Activated naive CD8-positive, alpha-beta T cell treated with anti-CD3 and anti-CD28 coated beads, Interleukin-2, amount 50 U/mL, for 24 hours (primary cell): ENCODE measurements at places on chromosomes 2 and 18.

DNA sequence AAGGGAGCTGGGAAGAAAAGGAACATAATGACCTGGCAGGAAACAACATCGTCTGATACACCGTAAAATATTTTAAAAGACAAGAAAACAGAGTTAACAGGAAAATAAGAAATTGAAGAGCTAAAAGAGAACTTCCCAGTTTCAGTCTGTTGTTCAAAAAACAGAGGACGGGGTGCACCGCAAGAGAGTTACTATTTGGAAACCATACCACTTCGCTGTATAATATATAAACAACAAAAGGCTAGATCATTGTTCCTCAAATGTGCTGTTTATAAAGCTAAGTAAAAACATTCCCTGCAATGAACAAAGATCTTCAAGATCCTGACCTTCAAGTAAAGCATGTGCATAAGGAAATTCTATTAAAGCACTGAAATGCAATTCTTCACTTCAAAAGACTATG is 2.1 kb downstream of the PPP3R1 start:
- no peaks in the 10 kb centered on the region for H3K27me3 ChIP-seq
- peak overlapping the region; percentile 93 for H3K27ac ChIP-seq
- peaks cover 20% of the 10 kb centered on the region for H3K36me3 ChIP-seq
- DNase-seq: no peak
- peaks cover 22% of the 10 kb centered on the region for H3K4me1 ChIP-seq

- H3K4me1 ChIP-seq: no peaks in the 10 kb centered on the region
- H3K36me3 ChIP-seq: no peaks in the 10 kb centered on the region
- no peak for DNase-seq
- H3K4me3 ChIP-seq: no peak overlapping the region
- no peak overlapping the region for H3K27ac ChIP-seq
- no peaks in the 10 kb centered on the region for H3K27me3 ChIP-seq
These were observed 78.9 kb upstream of the TXNDC2 start for GRCh38 chr18:9806905-9807304.

- H3K4me1 ChIP-seq: no peaks in the 10 kb centered on the region
- peaks cover 2% of the 10 kb centered on the region for H3K27me3 ChIP-seq
- DNase-seq: no peak
- H3K36me3 ChIP-seq: no peaks in the 10 kb centered on the region
- no peak overlapping the region for H3K27ac ChIP-seq
These were observed 15.9 kb upstream of the CSRNP3 start for GRCh38 chr2:165453561-165454094.

DNA sequence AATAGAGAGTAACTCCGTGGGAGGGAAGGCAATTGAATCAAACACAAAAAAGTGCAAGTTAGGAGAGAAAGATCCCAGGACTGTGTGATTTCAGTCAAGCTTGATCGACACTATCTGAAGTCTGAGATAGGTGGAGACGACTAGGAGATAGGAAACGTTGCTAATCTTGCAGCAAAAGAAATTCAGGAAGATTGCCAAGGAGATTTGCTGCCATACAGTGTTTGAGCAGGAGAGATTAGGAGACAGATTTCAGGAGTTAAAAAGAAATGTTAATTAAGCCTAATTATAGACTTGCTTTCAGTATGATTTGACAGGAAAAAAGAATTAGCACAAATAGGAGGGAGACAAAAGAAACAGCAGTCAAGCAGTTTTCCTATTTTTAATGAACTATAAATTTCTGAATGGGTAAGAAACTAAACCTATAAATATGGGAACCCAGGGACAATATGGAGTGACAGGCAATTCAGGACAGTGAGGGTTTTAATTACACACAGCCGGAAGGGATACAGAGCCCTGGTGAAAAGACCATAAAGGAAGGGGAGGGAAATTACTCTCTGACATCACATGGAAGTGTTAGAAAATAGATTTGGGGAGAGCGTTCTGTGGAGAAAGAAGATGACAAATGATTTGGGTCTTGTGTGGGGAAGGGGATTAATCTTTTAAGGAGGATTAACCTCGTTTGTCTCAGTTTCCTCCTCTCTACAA is 72.6 kb downstream of the SUCLG1 start:
- no peak overlapping the region for H3K4me3 ChIP-seq
- no peaks in the 10 kb centered on the region for H3K4me1 ChIP-seq
- no peaks in the 10 kb centered on the region for H3K36me3 ChIP-seq
- peaks cover 25% of the 10 kb centered on the region for H3K27me3 ChIP-seq
- H3K27ac ChIP-seq: no peak overlapping the region
- no peak for DNase-seq

- H3K4me3 ChIP-seq: no peak overlapping the region
- DNase-seq: no peak
- peaks cover 8% of the 10 kb centered on the region for H3K4me1 ChIP-seq
- H3K27ac ChIP-seq: no peak overlapping the region
- H3K36me3 ChIP-seq: no peaks in the 10 kb centered on the region
These were observed 135.9 kb upstream of the SLC1A4 start for GRCh38 chr2:64853306-64853705.

DNA sequence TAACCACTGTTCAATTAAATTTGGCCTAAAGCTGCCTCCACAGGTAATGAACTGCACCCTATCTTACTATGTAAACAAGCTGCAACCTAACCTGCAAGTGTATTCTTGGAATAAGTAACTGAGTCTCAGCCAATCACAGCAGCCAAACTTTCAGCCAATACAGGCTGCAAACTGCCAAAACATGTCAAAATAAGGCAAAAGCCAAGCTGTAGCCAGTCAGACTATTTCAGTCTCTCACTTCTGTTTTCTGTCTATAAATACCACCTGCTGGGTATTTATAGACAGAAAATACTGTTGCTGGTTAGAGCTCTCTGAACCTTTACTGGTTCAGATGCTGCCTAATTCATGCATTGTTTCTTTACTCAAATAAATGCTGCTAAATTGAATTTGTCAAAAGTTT is 14.3 kb downstream of the C2orf76 start:
- H3K4me1 ChIP-seq: peaks cover 22% of the 10 kb centered on the region
- no peak overlapping the region for H3K4me3 ChIP-seq
- H3K27ac ChIP-seq: no peak overlapping the region
- DNase-seq: no peak
- peaks cover 2% of the 10 kb centered on the region for H3K36me3 ChIP-seq
- no peaks in the 10 kb centered on the region for H3K27me3 ChIP-seq

- no peak overlapping the region for H3K4me3 ChIP-seq
- H3K4me1 ChIP-seq: peaks cover 69% of the 10 kb centered on the region
- H3K27ac ChIP-seq: no peak overlapping the region
- no peaks in the 10 kb centered on the region for H3K27me3 ChIP-seq
- peaks cover 5% of the 10 kb centered on the region for H3K36me3 ChIP-seq
- no peak for DNase-seq
These were observed 107.7 kb upstream of the MGAT5 start for GRCh38 chr2:134146161-134146560.

GRCh38 chr2:121294881-121295840 is 10.2 kb upstream of the TFCP2L1 start:
- H3K4me3 ChIP-seq: no peak overlapping the region
- no peaks in the 10 kb centered on the region for H3K4me1 ChIP-seq
- no peak overlapping the region for H3K27ac ChIP-seq
- no peak for DNase-seq
- H3K27me3 ChIP-seq: no peaks in the 10 kb centered on the region

DNA sequence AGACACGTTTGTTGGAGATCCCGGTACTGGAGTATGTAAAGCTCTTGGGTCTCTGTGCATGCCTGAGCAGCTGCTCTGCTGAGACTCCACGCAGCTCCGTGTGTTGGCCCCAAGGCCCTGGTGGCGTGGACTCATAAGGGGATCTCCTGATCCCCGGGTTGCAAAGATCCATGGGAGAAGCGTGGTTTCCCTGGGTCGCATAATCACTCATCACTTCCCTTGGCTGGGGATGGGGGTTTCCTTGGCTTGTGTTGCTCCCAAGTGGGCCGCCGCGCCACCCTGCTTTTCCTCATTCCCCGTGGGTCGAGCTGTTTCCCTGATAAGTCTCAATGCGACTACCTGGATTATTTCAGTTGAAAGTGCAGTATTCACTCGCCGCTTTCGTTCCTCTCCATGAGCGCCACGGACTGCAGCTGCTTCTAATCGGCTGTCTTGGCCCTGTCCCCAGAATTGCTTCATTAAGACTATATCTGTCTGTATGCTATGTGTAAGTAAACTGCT is 76.0 kb downstream of the EPC2 start:
- DNase-seq: no peak
- no peak overlapping the region for H3K27ac ChIP-seq
- no peaks in the 10 kb centered on the region for H3K27me3 ChIP-seq
- H3K36me3 ChIP-seq: peaks cover 24% of the 10 kb centered on the region
- peaks cover 92% of the 10 kb centered on the region for H3K4me1 ChIP-seq

DNA sequence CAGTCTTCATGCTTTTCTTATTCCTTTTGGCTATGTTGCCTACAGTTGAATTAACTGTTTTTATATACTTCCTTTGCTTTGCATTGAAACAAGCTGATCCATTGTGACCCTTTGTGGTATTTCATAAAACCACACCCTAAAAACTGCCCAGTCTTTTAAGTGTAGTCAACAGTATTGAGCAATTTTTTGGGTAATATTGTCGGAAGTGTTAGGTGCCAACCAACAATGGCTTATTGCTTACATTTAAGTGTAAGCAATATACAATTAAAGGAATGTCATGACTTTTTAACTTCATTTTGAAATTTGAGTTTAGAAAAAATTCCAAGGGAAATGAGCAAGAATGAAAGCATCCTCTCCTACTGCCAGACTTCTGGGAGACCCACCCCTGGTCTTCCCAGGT is 174.1 kb downstream of the NEDD4L start:
- H3K27ac ChIP-seq: no peak overlapping the region
- peaks cover 20% of the 10 kb centered on the region for H3K4me1 ChIP-seq
- DNase-seq: no peak
- peaks cover 7% of the 10 kb centered on the region for H3K27me3 ChIP-seq

GRCh38 chr2:121356058-121356640 is 71.1 kb upstream of the TFCP2L1 start:
- no peaks in the 10 kb centered on the region for H3K27me3 ChIP-seq
- H3K27ac ChIP-seq: no peak overlapping the region
- peaks cover 4% of the 10 kb centered on the region for H3K4me1 ChIP-seq
- H3K4me3 ChIP-seq: no peak overlapping the region

DNA sequence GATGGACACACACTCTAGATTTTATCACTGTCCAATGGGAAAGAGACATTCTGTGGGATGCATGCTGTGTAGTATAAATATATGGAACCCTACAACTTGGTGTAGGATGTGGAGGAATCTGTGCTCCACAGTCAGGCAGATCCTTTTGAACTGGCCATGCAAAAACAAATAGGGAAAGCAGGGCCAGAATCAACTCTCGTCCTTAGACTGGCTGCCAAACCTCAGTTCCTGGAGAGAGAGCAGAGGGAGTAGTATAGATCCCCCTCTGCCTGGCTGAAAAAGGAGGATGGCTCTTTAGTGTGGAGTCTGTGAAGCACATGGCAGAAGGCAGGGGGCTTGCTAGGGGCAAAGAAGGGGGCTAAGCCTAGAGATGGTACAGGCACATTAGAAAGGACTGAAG is 84.7 kb downstream of the LYPD6 start:
- H3K27ac ChIP-seq: no peak overlapping the region
- no peak overlapping the region for H3K4me3 ChIP-seq
- H3K27me3 ChIP-seq: peaks cover 13% of the 10 kb centered on the region
- DNase-seq: no peak
- no peaks in the 10 kb centered on the region for H3K36me3 ChIP-seq

DNA sequence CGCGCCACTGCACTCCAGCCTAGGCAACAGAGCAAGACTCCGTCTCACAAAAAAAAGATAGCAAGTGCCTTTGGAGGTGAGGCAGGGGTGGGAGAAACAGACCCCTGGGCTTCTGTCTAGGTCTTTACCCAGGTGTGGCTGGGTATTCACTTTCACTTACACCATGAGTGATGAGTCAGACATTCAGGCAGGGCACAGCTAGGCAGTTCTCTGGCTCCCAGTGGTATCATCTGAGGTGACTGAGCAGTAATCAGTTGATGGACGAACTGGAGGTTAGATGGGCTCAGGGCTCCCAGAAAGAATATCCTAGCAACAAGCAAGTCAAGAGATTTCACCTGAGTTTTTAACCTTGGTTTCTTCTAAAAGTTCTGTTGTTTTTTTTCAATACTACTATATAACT is 107.0 kb upstream of the RAB6C start:
- no peak overlapping the region for H3K27ac ChIP-seq
- H3K4me1 ChIP-seq: peaks cover 10% of the 10 kb centered on the region
- no peaks in the 10 kb centered on the region for H3K36me3 ChIP-seq
- H3K27me3 ChIP-seq: no peaks in the 10 kb centered on the region

DNA sequence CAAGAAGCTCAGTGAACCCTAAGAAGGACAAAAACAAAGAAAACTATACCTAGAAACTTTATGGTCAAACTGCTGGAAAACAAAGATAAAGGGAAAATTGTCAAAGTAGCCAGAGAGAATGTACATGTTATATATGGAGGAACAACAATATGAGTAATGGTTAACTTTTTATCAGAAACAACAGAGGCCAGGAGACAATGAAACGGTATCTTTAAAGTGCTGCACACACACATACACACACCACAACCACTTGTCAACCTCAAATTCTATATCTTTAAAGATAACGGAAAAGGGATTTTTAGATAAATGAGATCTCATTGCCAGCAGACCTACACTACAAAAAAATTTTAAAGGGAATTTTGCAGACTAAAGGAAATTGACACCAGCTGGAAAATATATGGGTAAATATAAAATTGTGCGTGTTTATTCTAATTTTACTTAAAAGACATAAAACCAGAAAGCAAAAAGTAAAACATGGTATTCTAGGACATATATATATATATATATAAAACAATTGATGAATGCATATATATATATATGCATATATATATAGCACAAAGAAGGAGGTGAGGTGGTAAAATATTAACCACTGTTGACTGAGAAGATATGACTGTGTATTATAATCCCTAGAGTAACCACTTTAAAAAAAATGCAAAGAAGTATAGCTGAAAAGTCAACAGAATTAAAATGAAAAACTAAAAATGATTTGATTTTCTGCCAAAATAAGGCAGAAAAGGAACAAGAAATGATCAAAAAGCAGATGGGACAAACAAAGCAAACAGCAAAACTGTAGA is 172.0 kb downstream of the SRBD1 start:
- H3K36me3 ChIP-seq: peaks cover 36% of the 10 kb centered on the region
- H3K27ac ChIP-seq: no peak overlapping the region
- peaks cover 3% of the 10 kb centered on the region for H3K4me1 ChIP-seq
- DNase-seq: no peak

GRCh38 chr2:15259356-15259756 is 301.8 kb downstream of the NBAS start:
- DNase-seq: no peak
- no peaks in the 10 kb centered on the region for H3K4me1 ChIP-seq
- peaks cover 51% of the 10 kb centered on the region for H3K36me3 ChIP-seq
- no peak overlapping the region for H3K27ac ChIP-seq

GRCh38 chr2:153946036-153946435 is 74.3 kb downstream of the GALNT13 start:
- H3K27ac ChIP-seq: no peak overlapping the region
- no peaks in the 10 kb centered on the region for H3K27me3 ChIP-seq
- no peaks in the 10 kb centered on the region for H3K36me3 ChIP-seq
- H3K4me1 ChIP-seq: no peaks in the 10 kb centered on the region
- no peak overlapping the region for H3K4me3 ChIP-seq

DNA sequence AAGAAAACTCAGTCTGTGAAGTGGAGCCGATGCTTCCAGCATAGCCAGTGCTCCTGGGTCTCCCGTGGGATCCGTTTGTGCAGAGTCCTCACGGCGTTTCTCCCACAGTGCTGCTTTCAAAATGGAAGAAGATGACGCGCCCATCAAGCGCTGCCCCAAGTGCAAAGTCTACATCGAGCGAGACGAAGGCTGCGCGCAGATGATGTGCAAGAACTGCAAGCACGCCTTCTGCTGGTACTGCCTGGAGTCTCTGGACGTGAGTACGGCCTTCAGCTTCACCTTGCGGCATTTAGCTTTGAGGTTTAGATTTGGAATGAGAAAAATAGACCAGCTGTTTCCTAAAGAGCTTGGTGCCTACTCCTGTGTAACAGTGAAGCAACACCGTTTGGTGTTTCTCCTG is 107.0 kb downstream of the RNF144A start:
- H3K27me3 ChIP-seq: no peaks in the 10 kb centered on the region
- H3K27ac ChIP-seq: no peak overlapping the region
- H3K36me3 ChIP-seq: peaks cover 9% of the 10 kb centered on the region
- DNase-seq: no peak
- H3K4me1 ChIP-seq: no peaks in the 10 kb centered on the region
